AG09309 (cell line): ENCODE measurements at places on chromosomes 5 and 9.

- DNase-seq: no peak
Measured at GRCh38 chr9:95103871-95104580, 213.5 kb downstream of the FANCC start.

DNA sequence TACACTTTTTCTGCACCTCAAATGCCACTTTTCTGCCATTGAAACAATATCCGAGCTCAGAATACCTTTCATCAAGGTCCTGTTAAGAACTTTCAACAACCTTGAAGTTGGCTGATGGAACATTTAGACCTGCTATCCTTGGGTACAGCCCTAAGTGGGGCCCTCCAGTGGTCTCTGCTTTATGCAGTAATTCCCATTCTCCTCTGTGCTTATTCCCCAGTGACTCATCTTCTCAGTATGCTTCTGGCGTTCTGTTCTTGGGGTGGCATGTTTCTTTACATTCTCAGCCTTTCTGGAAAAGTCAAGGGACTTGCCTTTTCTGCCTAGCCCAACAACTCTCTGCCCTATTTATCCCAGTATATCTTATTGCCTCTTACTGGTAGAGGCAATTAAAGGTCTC is 7.1 kb downstream of the ANP32B start:
- DNase-seq: peak; percentile 21

DNA sequence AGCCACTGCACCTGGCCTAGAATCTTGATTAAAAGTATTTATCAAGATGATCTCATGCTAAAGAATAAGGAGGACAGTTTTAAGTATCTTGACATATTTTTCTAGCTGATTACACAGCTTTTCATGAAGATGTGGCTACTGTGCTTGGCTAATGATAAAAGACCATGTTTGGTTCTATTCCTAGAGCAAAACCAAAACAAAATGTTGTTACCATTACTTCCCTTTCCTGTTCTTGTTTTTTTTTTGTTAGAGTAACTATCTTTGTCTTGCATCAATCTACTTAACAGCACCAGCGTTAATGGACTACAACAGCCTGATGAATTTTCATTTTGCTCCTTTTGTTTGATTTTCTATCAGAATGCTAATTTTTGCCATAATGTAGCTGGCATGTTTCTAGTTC is 86.2 kb upstream of the DHFR start:
- DNase-seq: no peak

DNA sequence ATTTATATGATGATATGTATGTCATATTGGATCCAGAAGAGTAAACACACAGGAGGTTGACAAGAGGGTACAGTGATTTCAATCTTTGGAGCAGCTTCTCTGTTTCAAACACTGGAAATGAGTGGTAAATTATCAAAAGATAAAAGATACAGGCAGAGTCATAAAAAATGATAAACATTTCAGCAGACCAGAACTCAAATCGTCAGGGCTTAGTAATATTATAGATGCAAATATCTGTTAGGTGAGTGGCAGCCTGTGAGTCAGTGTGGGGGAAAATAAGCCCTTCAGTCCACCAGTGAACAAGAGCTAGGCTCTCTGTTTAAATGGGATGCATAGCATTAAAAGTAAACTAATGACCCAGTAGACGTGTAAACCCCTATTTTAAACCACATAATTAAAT is 1378.1 kb downstream of the EFNA5 start:
- DNase-seq: no peak

DNA sequence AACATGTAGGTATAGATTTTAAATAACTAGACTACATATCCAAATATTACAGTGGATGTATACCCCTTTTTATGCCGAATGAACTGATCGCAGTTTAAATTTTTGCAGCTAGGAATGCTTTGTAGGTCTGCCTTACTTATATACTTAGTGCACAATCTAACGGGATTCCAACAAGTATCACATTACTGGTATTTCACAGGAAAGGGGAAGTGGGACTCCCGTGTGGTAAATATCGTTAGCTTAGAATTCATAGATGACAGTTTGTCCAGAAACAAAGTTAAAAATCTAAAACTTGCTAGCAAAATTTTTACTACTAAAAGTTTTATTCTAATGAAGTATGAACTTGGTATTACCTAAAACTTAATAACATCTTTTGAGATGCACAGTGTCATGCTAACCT is 193.5 kb upstream of the TLX3 start:
- DNase-seq: no peak

DNA sequence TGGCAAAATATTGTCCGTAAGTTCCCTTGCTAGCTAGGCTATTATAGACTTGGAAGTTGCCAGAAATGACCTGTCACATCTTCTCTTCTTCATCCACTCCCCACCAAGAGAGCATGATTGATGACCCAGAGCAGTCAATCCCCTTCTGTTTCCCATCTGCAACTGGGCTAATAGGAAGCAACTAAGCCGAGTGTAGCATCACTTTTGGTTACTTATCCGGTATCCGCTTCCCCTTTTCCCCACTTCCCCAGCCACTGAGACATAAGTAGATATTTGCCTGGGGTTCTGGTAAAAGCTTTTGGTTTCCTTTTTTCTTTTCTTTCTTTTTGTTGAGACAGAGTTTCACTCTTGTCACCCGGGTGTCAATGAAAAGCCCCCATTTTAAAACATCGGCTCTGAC is 29.4 kb upstream of the LIFR start:
- DNase-seq: no peak

DNA sequence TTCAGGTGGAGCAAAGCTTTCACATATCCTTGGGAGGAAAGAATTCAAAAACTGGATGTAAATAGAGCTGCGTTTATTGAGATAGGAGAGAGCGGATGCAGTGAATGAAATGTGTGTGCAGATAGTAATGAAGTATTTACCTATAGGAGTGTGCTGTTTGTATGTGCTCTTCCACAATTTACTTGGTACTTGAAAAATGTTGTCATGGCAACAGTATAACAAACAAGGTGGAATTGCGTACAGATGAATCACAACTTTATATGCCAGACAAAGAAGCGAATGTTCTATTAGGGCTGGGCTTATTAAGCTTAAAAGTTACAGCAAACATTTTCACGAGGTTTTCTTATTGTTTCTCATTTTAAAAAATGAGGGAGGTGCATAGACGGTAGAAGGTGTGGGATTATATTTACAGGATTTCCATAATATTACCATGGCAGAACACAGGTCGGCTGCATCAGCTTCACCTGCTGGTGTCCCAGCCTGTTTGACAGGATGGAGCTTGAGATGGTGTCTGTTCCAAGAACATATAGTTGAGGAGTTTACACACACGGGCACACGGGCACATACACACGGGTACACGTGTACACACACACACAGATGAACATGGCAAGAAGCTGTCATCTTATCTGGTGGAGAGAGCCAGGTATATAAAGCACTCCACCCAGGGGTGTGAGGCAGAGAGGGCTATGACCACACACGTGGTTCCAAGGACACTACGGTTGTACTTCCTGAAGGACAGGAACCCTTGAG is 155.7 kb downstream of the RMI1 start:
- no peak for DNase-seq

- DNase-seq: peak; percentile 42
Measured at GRCh38 chr5:1479581-1480188, 34.4 kb upstream of the SLC6A3 start.

GRCh38 chr5:131109540-131110255 is 55.4 kb downstream of the HINT1 start:
- peak; percentile 5 for DNase-seq

DNA sequence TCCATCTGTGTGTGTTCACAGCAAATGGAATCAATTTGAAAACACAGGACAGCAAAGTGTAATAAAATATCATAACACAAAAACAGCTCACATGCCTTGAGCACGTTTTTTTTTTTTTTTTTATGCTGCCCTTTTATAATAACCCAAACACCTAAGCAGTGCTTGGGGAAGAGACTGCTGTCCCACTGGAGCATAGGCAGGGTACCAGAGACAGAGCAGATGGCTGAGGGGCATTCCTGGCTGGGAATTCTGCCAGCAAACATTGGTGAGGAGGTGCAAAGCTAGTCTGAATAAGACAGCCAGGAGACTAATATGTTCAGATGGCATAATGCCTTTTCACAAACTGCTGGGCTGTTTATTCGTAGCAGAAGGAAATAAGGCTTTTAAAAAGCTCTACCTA is 58.1 kb upstream of the SV2C start:
- DNase-seq: no peak

GRCh38 chr5:78511121-78511906 is 137.3 kb downstream of the LHFPL2 start:
- DNase-seq: no peak

- peak; percentile 10 for DNase-seq
Measured at GRCh38 chr9:123868002-123868401, 61.9 kb downstream of the DENND1A start.

- DNase-seq: no peak
Measured at GRCh38 chr5:107813559-107813958, 142.8 kb upstream of the EFNA5 start.

GRCh38 chr5:40309851-40310250 is 369.9 kb upstream of the PTGER4 start:
- DNase-seq: no peak

DNA sequence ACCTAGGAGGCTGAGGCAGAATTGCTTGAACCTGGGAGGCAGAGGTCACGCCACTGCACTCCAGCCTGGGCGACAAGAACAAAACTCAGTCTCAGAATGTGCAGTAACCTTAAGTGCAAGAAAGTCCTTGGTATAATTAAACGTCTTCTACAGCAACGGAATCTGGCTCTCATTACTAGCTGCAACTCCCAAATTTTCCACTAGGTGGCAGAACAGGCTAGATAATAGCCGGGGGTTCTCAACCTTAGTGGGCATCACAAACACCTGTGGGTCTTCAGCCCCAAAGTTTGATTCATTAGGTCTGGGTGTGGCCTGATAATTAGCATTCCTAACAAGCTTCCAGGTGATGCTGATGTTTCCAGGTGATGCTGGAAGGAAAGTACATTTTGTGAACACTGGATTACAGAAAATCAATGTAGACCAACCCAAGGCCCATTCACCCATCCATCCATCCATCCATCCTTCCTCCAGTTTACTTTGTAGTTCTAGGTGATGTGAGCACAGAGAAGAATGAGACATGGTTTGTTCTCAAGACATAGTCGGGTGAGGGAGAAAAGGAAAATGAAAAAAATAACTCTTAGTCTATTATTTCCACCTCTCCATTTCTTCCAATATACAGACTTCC is 37.3 kb downstream of the FBXW2 start:
- DNase-seq: no peak

GRCh38 chr5:54098267-54098666 is 212.1 kb downstream of the ARL15 start:
- no peak for DNase-seq

DNA sequence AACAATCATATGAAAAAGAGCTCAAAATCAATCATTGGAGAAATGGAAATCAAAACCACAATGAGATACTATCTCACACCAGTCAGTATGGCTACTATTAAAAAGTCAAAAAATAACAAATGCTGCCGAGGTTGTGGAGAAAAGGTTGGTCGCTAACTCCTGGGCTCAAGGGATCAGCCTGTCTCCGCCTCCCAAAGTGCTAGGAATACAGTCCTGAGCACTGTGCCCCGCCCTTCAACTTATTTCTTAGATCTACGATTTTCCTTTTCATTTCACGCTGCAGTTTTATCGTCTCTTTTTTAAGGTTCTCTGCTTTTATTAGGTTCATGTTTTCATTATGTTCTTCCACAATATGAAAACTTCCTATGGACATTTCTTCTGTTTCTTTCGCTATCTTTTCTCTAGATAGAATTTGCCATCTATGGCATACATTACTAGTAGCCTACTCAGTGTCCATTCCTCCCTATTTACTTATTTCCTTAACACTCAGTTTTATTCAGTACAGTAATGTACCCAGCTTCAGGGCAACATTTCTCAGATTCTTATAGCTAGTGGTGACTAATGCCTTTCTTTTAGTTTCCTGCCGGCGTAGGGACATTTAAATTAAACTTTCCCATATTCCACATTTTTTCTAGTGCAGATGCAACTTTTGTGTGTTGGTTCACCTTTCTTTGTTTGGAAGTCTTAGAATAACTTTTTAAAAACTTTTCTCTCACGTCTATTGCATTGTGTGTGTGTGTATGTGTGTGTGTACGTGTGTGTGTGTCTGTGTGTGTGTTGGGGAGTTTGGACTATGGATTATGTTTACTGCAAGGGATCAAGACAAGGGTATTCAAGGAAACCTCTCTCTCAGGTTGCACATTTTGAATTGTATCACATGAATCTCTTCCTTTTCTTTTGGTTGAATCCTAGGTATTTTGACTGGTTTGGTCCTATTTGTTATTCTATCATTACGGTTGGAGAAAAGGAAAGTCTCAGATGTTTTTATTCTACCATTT is 21.6 kb upstream of the FBN2 start:
- DNase-seq: no peak

DNA sequence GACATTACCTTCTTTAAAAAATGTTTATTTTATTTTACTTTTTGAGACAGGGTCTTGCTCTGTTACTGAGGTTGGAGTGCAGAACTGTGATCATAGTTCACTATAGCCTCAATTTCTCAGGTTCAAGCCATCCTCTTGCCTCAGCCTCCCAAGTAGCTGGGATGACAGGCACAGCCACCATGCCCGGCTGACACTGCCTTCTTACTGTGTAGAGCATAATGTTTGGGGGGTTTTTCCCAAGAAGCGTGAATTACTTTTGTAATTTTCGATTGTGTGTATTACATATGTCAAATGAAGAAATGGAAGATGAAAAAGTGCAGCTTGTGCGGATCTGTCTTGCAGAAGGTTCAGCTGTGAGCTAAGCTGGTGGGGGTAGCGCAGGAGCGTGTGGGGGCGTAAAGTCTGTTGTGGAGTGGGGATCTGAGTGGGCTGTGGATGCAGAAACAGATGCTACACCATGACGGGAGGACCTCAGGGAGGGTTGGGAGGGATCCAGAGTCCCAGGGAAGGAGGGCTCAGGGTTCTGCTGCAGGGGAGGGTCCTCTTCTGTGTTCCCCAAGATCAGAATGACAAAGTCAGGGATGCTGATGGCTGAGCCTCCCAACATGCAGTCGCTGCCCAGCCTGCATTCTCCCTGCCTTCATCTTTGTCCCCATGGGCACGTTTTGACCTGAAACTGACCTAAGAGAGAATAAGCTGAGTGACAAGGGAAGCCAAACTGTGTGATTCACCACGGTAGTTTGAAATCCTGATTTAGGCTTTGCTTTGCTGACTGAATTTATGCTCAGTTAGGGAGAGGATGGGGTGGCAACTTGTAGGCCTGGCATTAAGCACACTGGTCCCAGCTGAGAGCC is 6.8 kb upstream of the ANKRD33B start:
- no peak for DNase-seq

DNA sequence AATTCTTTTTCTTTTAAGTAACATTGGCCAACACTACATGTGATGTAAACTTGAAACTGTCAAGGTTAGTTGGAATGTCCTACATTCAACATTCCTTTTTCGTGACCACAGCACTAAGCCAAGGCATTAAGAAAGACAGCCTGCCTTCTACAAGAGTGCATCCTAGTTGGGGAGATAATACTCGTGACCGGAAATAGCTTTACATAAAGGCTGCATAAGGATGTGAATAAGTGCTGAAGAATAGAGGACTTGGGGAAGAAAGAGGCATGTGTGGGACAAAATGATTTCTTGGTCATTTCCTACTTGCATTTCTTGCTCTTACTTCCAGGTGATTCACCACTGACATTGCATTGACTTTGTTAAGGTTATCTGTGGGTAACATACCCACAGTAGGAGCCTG is 282.0 kb downstream of the DMRT2 start:
- no peak for DNase-seq
